ENCODE measurements at places on chromosomes 2 and 18.

DNA sequence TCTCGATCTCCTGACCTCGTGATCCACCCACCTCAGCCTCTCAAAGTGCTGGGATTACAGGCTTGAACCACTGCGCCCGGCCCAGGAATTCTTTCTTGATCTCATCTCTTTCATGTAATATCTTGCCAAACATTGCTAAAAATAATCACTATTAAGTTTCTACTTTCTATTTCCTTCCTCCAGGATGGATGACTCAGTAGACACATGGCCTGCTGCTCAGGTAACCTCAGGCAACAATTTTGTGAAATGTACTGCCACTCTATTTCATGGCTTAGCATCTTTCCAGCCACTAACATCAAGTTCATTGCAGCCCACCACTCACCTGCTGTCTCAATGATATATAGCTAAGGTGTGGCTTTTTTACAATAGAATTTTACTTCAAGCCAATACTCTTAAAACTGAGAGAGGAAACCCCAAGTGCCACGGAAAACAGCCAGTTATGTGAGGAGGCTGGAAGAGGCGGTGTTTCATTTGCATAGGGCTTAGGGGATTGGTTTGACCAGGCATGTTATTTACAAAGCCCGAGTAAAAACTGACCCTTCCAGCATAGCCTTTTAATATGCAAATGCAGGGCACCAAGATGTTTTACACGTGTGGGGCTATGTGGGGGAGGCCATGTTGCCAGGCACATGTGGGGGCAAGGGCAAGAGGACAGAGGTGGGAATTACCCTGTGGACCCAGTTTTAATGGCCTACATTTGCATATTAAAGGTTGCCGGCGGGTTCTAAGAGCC, 11.3 kb upstream of the SUMO1 start:
- ATAC-seq: no peak

DNA sequence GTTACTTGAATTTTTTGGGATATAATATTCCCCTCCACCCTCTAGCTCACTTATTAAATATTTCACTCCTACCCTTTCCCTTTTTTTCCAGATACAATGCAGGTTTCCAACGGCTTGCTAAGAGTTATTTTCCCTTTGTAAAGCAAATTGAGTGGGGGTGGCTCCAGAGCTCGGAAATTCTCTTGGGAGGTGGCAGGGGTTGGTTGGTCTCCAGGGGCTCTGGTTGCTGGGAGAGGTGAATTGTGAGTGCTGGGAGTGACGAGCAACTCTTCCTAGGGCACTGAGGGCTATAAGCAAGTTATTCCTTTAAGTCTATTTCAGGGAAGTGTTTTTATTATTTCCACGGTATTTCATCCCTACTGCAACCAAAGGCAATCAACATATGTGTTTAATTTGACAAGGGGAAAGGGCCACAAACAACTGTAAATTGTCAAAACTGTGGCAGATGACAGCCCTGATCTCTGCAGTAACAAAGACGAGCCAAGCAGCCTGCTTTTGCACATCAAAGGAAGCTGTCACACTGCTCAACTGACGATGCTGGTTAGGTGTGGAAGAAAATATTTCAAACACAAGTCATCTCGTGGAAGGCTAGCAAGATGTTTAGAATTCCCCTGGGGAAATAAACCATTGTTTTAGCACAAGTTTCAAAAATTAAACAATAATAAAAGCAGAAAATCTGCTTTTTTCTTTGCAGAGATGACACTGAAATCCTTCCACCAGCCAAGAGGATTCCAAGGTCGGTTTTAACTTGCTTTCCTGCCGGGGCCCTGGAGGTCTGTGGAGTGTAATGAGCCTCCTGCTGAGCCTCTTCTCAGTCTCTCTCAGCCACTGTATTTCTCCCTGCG, 34.8 kb upstream of the ASXL2 start:
- no peak for ATAC-seq

GRCh38 chr2:233361297-233361696, 7.0 kb downstream of the DGKD start:
- ATAC-seq: no peak

DNA sequence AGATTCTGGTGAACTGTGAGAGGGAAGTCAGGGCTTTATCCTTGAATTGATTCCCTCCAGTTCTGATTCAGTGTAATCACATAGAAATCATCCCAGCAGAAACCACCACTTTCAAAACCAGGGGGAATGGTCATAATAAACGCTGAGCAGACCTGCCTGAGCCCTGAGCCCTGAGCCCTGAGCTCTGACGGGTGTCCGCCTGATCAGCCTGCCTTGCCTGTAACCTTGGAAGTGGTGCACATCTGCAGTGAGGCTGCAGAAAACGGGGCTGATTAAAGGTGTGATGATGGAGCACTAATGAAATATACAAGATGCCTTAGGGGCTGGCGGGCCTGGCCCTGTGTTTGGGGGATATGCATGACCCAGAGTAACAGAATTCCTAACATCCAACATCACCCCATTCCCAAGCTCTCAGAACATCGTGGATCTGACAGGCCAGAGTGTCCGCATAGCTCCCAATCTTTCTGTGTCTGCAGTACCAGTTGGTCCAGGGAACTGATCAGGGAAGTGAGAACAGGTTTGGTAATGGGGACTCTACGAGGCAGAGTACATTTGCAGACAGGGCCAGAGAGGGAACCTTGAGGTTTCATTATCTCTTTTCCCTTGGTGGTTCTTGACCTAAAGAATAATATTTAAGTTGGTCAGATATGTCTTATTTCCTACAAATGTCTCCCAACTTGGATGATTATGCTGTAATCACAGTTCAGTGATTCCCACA, 37.8 kb downstream of the KCTD18 start:
- ATAC-seq: no peak

- ATAC-seq: no peak
Measured at GRCh38 chr18:74389991-74390390, 67.1 kb downstream of the DIPK1C start.

DNA sequence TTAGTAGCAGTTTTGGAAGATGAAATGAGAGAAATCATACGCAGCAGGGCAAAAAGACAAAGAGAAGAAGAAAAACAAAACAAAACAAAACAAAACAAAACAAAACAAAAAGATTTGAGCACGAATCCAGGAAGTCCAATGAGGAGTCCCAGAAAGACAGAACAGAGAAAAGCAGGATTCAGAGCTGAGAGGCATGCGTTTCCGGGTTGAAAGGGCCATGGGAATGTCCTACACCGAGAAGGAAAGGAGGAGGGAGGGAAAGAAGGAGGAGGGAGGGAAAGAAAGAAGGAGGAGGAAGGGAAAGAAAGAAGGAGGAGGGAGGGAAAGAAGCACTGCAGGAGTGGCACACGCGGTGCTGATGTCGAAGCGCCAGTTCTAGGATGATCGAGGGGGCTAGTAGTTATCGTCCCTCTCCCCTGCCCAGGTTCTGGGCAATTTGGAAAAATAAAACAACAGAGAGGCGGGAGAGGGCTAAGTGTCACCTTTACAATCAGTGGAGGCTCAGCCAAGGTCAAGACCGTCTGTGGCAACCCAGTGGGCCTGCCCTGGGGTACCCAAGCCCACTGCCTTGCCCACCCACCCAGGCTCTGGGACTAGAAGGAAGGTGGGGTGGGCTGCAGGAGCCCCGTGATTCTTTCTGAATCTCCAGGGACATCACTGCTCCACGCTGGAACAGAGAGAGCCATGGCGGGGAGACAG, 68.4 kb downstream of the TWIST2 start:
- ATAC-seq: no peak

DNA sequence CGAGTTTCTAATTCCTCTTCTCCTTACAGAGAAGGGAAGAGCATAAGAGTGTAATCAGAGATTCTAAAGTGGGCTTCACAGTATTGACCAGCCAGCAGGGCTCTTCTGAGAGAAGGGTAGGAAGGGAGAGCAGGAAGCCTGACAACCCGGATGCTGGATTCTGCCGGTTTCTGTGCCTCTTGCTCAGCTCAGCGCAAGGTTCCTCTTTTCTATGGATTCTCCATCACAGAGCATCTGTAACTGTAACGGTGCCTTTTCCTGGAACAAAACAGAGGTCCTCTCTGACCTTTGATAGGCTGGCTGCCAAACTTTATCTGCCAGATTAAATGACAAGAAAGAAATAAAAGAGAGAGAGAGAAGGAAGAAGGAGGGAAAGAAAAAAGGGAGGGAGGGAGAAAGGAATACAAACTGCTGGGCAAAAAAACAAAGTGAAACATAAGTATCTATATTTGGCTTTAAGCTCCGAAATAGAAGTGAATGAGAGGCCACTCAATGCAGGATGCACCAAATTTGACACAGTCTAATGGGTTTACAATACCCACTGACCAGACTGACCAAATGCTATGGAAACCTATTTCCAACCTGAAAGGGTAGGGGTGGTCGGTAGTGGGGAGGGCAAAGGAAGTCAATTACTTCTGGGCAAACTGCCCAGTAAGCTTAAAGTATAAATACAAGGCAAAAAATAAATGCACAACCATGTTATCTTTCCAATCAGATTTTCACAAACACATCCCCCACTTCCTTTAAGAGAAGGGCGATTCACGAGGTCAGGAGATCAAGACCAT, 59.2 kb downstream of the PIEZO2 start:
- no peak for ATAC-seq

- no peak for ATAC-seq
Measured at GRCh38 chr2:142915502-142915901, 38.0 kb downstream of the KYNU start.

All from gastroesophageal sphincter (tissue), 4 donors.